ENCODE measurements at places on chromosomes 3 and 15. TPM values are rescaled to one million over a fixed set of nuclear protein-coding genes. Genes with fewer than 3 reads are reported as not detected.

PLXNA1 gene
- 25.5 TPM for total RNA-seq

SKOR1 gene
- total RNA-seq, result 0.21 TPM

ADAMTS9 gene
- not detected for total RNA-seq

USP13 gene
- 11.1 TPM for total RNA-seq

TOPBP1 gene
- total RNA-seq, result 94.1 TPM

IL16 gene
- total RNA-seq, result 111 TPM

CPLX3 gene
- 0.17 TPM for total RNA-seq

GRCh38 chr3:160060409-160061027 is 71.9 kb downstream of the IL12A start:
- no peak for DNase-seq
- H3K4me1 ChIP-seq, result peaks cover 6% of the 10 kb centered on the region
- H3K27me3 ChIP-seq, result peaks cover 2% of the 10 kb centered on the region
- no peak overlapping the region for H3K27ac ChIP-seq
- no peak overlapping the region for H3K4me3 ChIP-seq

- no peak overlapping the region for H3K27ac ChIP-seq
- H3K36me3 ChIP-seq, result peaks cover 5% of the 10 kb centered on the region
- H3K4me1 ChIP-seq, result peaks cover 26% of the 10 kb centered on the region
These were observed 5.5 kb upstream of the ARID3B start for GRCh38 chr15:74535388-74536084.

GRCh38 chr3:114721864-114722263 is 425.2 kb downstream of the ZBTB20 start:
- peaks cover 2% of the 10 kb centered on the region for H3K36me3 ChIP-seq
- peaks cover 5% of the 10 kb centered on the region for H3K4me1 ChIP-seq
- DNase-seq, result no peak

- H3K4me1 ChIP-seq, result no peaks in the 10 kb centered on the region
- H3K4me3 ChIP-seq, result no peak overlapping the region
- DNase-seq, result no peak
- no peaks in the 10 kb centered on the region for H3K36me3 ChIP-seq
These were observed 556.8 kb downstream of the NSUN3 start for GRCh38 chr3:94619643-94620042.

GRCh38 chr3:152083135-152083534 is 185.6 kb upstream of the MBNL1 start:
- H3K36me3 ChIP-seq, result peaks cover 3% of the 10 kb centered on the region
- no peak overlapping the region for H3K4me3 ChIP-seq
- no peaks in the 10 kb centered on the region for H3K4me1 ChIP-seq
- H3K27ac ChIP-seq, result no peak overlapping the region
- DNase-seq, result no peak

GRCh38 chr15:61314427-61314826 is 85.3 kb upstream of the RORA start:
- H3K27ac ChIP-seq, result no peak overlapping the region
- peaks cover 4% of the 10 kb centered on the region for H3K27me3 ChIP-seq
- H3K4me3 ChIP-seq, result no peak overlapping the region
- no peaks in the 10 kb centered on the region for H3K36me3 ChIP-seq
- DNase-seq, result no peak
- no peaks in the 10 kb centered on the region for H3K4me1 ChIP-seq

DNA sequence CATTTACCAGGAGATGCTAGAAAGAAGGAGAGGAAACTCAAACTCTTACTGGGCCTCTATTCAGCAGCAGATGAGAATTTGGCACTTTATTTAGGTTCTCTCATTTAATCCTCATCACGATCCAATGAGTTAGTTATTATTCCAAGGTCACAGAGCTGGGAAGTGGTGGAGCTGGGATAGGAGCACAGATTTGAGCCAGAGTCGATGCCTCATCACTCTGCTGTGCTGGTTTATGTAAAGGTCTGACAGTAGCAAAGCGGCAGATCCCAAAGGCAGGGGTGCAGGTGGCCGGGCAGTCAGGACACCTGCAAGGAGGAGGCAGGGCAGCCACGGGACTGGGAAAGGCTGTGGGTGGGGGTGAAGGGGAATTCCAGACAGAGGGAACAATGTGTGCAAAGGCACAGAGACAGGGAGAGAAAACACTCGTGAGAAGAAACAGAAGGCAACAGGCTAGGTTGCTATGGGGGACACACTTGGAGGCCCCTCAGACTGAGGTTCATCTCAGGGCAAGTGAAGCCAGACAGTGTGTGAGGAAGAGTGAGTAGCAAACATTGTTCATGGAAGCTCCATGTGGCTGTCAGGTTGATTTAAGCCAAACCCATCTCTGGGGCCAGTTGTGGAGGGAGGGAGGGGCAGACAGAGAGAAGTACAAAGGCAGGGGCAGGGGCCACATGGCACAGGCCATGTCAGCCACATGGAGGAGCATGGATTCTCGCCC is 26.8 kb downstream of the RAB6B start:
- H3K4me1 ChIP-seq, result no peaks in the 10 kb centered on the region
- H3K36me3 ChIP-seq, result no peaks in the 10 kb centered on the region
- H3K4me3 ChIP-seq, result no peak overlapping the region
- DNase-seq, result no peak
- H3K27ac ChIP-seq, result no peak overlapping the region

- H3K27ac ChIP-seq, result no peak overlapping the region
- H3K4me1 ChIP-seq, result peaks cover 24% of the 10 kb centered on the region
- H3K27me3 ChIP-seq, result peaks cover 15% of the 10 kb centered on the region
- no peak for DNase-seq
- H3K4me3 ChIP-seq, result no peak overlapping the region
These were observed 4.3 kb upstream of the SLCO3A1 start for GRCh38 chr15:91849180-91849579.

DNA sequence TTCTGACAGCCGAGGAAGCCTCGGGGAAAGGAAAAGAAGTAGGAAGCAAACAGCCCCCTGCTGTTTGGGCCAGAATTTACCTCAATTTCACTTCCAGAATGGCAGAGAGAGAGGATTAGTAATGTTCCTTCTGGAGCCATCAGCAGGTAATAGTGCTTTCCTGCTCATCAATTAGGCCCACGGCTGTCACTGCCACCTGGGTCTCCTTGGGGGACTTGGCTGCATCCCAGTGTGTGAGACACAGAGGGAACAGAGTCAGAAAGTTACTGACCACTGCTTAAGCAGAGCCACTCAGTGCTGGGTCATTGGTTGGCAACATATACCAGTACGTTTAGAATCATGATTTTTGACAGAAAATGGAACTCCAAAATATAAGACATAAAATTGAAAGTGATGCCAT is 397.0 kb downstream of the EPHA3 start:
- H3K4me3 ChIP-seq, result no peak overlapping the region
- no peak overlapping the region for H3K27ac ChIP-seq
- DNase-seq, result no peak
- no peaks in the 10 kb centered on the region for H3K27me3 ChIP-seq
- no peaks in the 10 kb centered on the region for H3K4me1 ChIP-seq

DNA sequence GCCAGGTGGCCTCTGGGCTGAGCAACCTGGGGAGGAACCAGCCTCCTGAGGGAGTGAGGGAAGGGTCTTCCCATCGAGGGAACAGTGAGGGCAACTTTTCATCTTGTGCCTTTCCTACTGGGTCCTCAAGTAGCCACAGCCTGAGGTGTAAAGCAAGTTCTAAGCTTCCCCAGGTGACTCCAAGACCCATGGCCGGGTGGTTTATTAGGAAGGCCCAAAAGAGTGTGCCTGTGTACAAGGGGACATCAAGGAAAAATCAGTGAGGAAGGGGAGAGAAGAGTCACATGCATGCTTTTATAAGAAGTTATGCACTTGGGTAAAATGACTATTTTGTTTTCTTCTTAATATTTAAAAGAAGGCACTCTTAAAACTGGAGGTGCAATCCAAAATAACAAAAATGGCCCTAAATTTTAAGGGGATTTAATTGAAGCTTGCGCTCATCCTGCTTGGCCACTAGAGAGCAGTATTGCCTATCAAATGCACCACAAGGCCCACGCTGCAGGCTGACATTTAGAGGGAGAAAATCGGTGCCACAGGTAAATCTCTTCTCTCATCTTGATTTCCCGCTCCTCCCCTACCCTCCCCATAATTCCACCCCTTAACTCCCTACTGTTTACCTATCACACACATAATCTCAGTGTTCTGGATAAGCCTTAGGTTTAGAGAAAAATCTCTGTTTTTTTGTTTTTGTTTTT is 6.7 kb downstream of the NANOGP8 start:
- H3K4me1 ChIP-seq, result no peaks in the 10 kb centered on the region
- no peaks in the 10 kb centered on the region for H3K27me3 ChIP-seq
- peak; percentile 4 for DNase-seq
- H3K27ac ChIP-seq, result no peak overlapping the region

All from activated T-helper 1 cell treated with anti-CD3 and anti-CD28 coated beads, Interleukin-12 subunit alpha, Interleukin-12 subunit beta, Interleukin-2, Interleukin-4 antibody, amounts not matched to agents 30 ng/mL and 10 ng/mL and 1 ng/mL, durations not matched to agents 14 hours and 24 hours and 36 hours (primary cell).